ENCODE measurements at places on chromosomes 12 and 14.
A peak's percentile ranks its signal among the peaks of the same experiment; 100 is the strongest.

GRCh38 chr14:80537626-80538025 is 326.3 kb upstream of the DIO2 start:
- no peak for DNase-seq

DNA sequence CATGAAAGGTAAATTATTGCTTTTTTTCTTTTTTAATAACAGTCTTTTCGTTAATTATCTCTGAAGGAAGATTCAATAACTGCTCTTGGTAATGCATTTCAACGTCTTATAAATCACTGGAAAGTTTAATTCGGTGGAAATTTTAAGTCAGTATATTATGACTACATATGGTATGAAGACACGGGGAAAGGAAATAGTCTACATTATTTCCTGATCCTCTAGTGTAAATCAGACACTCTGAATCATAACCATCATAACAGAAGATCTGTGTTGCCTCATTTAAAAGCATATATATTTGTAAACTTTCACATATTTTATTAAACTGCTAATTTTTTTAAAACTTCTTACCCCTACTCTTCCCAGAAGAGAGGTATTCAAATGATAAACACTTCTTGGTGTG is 53.7 kb downstream of the EFCAB11 start:
- no peak for DNase-seq

GRCh38 chr12:67667276-67668073 is 18.9 kb downstream of the DYRK2 start:
- no peak for DNase-seq

- no peak for DNase-seq
These were observed at the start of gene SLC6A12 for GRCh38 chr12:214003-214741. SLC6A12 (minus strand) TSS chr12:214157; CDS start chr12:209986, 4,171 bp downstream.

DNA sequence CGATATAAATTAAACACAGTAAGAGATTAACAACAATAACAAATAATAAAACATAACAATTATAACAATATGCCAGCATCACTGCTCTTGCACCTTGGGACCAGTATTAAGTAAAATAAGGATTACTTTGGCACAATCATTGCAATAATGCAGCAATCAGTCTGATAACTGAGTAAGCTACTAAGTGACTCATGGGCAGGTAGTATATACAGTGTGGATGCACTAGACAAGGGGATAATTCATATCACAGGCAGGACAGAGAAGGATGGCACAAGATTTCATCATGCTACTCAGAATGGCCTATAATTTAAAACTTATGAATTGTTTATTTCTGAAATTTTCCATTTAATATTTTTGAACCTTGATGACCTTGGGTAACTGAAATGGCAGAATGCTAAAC is 290.7 kb downstream of the ALG10B start:
- DNase-seq, result no peak

DNA sequence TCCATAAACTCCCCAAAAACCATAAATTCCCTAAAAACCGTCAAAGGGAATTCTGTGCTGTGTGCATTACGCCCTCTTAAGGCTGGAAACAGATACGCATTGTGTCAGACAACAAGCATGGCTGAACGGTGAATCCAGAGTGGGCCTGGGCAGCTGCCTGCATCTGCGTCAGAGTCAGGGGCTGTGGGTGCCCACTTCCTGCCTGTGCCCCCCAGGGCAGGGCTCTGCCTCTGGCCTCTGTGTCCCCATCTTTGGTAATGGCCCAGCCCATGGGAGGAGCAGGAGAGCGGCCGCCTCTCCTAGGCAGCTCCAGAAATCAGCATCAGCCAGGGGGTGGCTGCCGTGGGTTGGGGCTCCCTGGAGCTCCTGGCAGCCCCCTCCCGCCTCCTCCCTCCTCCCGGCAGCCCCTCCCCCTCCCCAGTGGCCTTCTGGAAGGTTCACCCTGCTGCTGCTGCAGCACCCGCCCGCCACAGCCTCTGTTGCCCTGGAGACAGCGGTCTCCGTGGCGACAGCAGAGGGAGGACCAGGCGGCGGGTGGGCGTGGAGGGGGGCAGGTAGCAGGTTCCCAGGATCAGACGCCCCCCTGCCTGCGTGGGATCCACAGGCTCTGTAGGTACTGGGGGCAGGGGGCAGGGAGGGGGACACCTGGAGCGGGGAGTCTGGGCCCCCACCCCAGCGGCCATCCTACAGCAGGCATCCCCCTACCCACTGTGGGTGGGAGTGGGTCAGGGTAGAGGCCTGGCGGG is 5.9 kb downstream of the MMP17 start:
- no peak for DNase-seq

DNA sequence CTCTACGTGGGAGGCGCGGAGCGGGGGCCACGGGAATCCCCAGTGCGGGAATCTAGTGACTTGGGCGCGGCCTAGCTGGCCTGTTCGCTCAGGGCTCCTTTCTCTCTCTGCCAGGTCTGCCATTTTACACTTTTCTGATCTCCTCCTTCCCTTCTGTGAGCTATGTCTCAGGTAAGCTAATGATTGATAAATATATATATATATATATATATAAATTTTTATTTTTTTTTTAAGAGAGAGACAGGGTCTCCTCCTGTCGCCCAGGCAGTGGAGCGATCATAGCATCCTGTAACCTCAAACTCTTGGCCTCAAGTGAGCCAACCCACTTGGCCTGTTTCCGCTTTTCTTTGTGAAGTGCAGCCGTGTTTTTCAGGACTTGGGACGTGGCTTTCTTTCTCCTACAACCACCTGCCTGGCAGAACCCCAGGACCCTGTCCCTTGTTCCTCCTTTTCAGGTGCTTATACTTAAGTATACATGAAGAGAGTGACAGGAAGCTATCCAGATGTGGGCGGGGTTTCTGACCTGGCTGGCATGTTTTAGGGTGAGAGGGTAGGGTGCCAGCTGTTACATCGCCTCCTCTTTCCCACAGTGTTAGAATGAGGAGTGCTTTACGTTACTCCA is 547 bp downstream of the ZNF140 start:
- DNase-seq, result no peak

DNA sequence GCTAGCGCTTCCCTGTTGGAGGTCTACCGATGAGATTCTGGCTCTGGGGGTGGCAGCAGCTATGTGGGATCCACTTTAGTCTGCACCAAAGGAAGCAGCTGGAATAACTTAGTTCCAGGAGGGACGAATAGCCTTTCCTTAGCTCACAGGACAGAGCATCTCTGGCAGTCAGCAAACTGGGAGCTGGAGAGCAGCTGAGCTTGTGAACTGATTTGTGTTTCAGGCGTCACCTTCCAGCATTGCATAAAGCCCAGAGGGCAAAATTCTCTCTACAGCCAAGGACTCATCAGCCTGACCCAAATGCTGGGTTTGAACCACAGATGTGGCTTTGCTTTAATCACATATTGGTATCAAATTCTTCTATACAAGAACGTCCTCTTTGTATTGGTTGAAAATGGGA is 81.9 kb upstream of the PELI2 start:
- DNase-seq, result no peak

GRCh38 chr12:1022032-1022970 is 31.3 kb downstream of the ERC1 start:
- no peak for DNase-seq

DNA sequence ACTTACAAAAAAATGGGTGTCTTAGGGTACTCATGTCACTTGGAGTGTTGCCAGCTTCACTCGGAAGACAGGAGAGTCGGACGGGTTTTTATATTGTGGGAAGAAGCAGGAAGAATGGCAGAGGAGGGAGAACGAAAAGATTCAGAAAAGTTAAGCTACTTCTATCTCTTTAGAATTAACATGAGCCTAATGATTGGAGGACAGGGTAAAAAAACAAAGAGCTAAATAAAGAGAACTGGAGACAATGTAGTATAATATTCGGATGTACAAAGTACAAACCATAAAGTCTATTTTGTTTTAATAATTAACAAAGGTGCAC is 43.9 kb downstream of the EFCAB11 start:
- no peak for DNase-seq

DNA sequence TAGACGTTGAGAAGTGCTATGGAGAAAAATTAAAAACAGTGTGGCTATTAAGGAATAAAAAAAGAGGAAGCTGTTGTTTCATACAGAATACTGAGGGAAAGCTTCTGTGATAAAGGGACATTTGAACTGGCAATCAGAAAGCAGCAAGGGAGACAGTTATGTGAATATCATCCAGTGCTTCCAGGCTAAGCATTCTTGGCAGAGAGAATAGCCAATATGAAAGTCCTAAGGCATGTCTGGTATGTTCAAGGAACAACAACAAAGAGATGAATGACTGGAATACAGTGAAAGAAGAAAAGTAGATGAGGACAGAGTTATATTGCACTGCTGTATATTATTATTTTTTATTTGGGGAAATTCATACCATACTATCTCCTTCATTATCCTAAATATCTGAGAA is 23.9 kb downstream of the SCAF11 start:
- no peak for DNase-seq

- DNase-seq, result no peak
These were observed 57.0 kb downstream of the GCH1 start for GRCh38 chr14:54845641-54846040.

GRCh38 chr12:47944685-47945340 is 18.6 kb upstream of the TMEM106C start:
- DNase-seq, result no peak

DNA sequence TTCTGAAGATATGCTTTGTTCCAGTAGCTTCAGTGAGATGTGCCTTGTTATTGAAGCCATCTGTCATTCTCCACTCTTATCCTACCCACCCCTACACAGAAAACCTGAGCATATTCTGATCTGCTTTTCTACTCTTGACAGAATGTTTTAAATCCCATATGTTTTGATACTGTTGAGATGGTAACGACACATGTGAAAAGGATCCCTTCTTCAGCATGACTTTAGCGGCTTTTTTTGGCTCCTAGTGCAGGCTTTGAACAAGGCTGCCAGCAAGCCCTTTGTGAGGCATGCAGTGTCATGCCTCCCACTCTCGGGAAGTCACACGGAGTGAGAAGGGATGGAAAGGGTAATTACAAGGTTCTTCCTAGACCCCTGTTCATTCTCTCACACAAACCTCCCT is 228.8 kb upstream of the RGS6 start:
- no peak for DNase-seq

DNA sequence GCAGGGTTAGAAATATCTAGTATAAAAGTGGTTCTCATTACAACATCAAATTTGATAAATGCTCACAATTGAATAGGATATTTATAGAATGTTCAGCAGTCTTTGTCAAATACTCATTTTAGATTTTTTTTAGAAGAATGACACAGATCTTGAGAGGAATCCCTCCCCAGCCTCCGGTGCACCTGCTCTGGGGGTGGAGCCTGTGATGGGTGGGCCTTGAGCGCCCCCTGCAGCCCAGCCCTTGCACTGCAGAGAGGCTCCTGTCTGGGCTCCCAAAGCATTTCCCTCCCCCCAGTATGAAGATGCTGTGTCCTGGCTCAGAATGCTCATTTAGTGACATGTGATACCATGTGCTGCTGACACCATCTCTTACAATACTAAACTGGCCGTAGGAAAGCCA is 792.3 kb downstream of the TMEM121 start:
- DNase-seq, result no peak

- no peak for DNase-seq
These were observed 245.4 kb downstream of the BMP4 start for GRCh38 chr14:53711205-53711604.

DNA sequence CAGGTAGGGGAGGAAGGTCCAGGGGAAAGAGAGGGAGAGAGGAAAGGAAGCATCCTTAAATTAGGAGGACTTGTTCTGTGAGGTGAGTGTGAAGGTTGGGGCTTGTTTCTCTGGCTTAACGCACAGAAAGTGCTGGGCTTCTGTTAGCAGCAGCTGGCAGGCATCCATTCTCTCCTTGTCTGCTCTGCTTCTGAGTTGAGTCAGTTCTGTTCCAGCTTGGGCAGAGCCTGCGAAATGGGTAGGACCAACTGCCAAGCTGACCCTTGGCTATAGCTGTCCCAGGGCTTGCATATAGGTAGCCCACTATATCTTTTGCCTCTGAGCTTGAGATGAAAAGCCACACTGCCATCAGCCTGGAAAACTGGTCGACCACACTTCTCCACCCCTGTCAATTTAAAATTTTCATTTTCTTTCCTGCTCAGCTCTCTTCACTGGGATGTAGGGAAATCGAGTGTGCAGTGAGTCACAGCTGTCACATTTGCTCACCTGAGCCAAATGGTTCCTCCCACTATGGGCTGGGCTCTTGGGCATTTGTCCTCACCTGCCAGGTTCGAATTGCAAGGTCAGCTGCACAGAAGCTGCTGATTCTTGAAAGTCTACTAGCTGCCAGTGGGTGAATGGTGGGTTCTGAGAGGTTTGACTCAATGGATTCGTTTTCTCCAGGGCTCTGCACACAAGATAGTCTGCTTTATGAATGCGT is 256.4 kb upstream of the PWP1 start:
- DNase-seq, result no peak

DNA sequence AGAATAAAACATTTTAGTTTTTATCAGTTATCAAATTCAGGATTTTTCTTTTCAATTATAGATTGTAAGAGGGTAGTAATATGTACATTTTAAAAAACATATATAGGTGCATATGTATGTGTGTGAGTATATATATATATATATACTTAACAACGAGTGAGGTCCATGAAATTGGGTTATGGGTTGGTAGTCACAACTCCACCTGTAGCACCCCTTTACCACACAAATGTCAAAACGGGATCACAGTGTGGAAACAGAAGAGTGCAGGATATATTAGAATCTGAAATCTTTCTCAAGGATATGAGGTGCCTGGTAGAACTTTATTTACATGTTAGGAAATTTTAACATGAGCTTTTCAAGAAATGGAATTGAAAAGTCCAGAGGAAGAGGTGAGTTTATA is 31.3 kb downstream of the MIA2 start:
- peak; percentile 49 for DNase-seq

- DNase-seq, result no peak
These were observed 267.0 kb downstream of the DACT1 start for GRCh38 chr14:58904776-58905175.

DNA sequence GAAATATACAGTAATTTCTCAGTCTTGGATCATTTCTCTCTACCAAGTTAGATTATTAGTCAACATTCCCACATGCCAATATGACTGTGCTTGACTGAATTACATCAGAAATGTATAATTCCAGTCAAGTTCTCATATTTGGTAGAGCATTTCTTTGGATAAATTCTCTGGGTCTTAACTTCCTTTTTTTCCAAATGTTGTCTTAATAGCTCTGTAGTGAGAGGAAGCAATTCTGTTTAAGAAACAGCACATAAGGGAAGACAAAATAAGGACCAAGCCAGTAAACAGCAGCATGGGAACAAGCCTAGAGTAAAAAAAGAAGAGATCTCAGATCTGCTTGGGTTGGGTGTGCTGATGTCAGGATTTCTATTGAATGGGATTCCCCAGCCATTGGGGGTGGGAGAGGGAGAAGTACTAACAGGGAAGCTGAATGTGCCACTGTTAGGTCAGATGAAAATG is 14.2 kb upstream of the DYRK2 start:
- DNase-seq, result no peak

DNA sequence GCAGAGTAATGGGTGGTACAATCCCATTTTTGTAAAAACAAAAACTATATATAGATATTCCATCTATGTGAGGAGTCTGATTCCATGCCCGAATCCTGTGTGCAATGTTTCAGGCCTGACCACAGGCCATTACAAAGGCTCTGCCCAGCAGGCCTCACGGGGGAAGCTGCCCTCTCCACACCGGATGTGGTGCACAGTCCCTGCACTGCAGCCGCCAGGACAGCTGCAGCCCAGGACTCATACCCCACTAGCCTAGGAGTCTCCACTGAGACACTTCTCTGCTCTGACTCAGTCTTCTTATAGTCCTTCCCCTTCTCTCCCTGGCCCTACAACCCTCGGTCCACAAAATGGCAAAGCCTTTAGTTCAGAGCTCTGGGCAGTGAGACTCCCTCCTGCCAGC is 190.4 kb downstream of the PPM1H start:
- no peak for DNase-seq

- DNase-seq, result no peak
These were observed 32.9 kb upstream of the AMIGO2 start for GRCh38 chr12:47112679-47113078.
